Endothelial cell (in vitro differentiated cells): ENCODE measurements at places on chromosomes 2 and 18. TPM values are rescaled to one million over a fixed set of nuclear protein-coding genes. Genes with fewer than 3 reads are reported as not detected.
A peak's percentile ranks its signal among the peaks of the same experiment; 100 is the strongest.

DNA sequence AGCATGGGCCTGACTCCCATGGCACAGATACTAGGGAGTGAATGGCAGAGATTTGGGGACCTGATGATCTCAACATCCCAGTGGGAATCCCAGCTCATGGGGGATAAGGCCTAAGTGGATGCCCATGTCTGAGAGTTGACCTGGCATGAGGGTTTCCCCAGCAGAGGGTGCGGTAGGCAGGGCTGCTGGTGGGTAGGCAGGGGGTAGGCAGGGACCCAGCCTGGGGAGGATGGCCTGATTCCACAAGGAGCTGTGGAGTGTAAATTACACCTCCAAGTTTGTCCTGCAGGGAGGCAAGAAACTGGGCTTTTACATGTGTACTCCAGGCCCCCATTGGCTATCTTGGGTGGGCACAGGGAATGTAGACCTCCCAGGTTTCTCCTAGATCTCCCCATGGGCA, 46.9 kb downstream of the INPP5D start:
- peaks cover 26% of the 10 kb centered on the region for H3K36me3 ChIP-seq
- peaks cover 9% of the 10 kb centered on the region for H3K27me3 ChIP-seq
- H3K4me3 ChIP-seq, result no peak overlapping the region
- no peak for DNase-seq

Gene NYAP2
- not detected for total RNA-seq

DNA sequence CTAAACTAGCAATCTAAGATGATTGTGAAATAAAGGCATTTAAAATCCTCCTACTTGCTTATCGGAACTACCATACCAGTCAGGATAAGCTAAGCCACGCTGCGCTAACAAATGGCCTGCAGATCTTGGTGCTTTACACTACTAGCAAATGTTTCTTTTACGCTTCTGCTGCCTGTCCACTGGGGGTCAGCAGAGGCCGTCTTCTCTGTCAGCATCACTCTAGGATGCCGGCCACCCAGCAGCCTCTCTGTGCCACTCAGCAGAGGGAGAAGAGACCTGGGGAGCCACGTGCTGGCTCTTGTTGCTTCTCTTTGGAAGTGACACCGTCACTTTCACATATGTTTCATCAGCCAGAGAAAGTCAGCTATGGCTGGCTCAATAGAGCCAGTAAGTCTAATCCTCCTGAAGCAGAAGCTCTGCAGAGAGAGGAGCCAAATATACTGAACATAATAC, 36.6 kb downstream of the COPS8 start:
- peak; percentile 78 for DNase-seq
- peaks cover 2% of the 10 kb centered on the region for H3K27me3 ChIP-seq
- no peaks in the 10 kb centered on the region for H3K4me1 ChIP-seq
- no peak overlapping the region for H3K27ac ChIP-seq
- no peak overlapping the region for H3K4me3 ChIP-seq
- no peaks in the 10 kb centered on the region for H3K36me3 ChIP-seq

GRCh38 chr2:207490441-207490840, 39.3 kb upstream of the CREB1 start:
- DNase-seq, result no peak
- H3K27me3 ChIP-seq, result no peaks in the 10 kb centered on the region
- peaks cover 11% of the 10 kb centered on the region for H3K4me1 ChIP-seq
- no peaks in the 10 kb centered on the region for H3K36me3 ChIP-seq
